ENCODE measurements at places on chromosomes 16 and 17. TPM values are rescaled to one million over a fixed set of nuclear protein-coding genes. Genes with fewer than 3 reads are reported as not detected.

The TMEM238L gene
- total RNA-seq = not detected

The LITAF gene
- total RNA-seq = 197 TPM

The KRT15 gene
- 5.1 TPM for total RNA-seq

The HS3ST3A1 gene
- total RNA-seq = not detected

The KCNH6 gene
- not detected for total RNA-seq

The IL17C gene
- not detected for total RNA-seq

The C1QBP gene
- total RNA-seq = 658 TPM

The C1QTNF8 gene
- total RNA-seq = not detected

The CDRT15 gene
- not detected for total RNA-seq

The RNPS1 gene
- 254 TPM for total RNA-seq

The PSMB3 gene
- 385 TPM for total RNA-seq

All from A549 treated with ZK216348 at 1 μM for 4 hours (cell line).